ENCODE measurements at places on chromosomes 5 and 9.

DNA sequence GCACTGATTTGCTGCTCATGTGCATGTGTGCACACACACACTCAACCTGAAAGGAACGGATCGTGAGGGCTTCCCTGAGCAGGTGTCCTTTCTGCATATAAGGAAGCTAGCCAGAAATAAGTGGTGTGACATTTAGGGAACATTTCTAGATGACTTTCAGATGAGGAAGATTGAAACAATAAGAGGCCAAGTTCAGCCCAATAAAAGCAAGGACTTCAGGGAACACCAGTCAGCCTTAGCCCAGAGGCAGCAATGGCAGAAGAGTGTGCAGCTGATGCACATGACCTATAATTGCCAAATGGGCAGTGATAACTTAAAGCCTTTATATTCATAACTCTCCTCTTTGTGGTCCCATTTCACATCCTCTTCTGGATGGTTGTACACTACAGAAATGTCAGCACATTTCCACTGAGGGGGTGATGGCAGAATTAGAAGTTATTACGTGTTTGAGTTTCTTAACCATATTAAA is 255.5 kb downstream of the TRIM32 start:
- DNase-seq = no peak

DNA sequence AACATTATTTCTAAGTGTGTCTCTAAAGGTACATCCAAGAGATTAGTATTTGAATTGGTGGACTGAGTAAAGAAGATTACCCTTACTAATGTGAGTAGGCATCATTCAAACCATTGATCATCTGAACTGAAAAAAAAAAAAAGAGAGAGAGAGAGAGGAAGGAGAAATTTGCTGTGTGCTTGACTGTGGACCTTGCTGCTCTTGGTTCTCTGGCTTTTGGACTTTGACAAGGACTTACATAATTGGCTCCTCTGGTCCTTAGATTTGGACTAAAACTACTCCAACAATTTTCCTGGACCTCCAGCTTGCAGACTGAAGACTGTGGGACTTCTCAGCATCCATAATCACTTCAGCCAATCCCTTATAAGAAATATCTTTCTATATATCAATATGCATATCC is 1091.9 kb upstream of the EDIL3 start:
- no peak for DNase-seq

DNA sequence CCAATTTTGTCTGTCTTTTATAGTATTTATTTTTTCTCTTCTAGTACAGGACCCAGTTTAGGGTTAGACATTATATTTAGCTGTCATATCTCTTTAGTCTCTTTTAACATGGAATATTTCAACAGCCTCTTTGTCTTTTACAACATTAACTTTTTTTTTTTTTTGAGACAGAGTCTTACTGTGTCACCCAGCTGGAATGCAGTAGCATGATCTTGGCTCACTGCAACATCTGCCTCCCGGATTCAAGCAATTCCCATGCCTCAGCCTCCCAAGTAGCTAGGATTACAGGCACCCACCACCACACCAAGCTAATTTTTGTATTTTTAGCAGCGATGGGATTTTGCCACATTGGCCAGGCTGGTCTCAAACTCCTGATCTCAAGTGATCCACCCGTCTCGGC is 90.1 kb downstream of the ADAMTS6 start:
- no peak for DNase-seq

DNA sequence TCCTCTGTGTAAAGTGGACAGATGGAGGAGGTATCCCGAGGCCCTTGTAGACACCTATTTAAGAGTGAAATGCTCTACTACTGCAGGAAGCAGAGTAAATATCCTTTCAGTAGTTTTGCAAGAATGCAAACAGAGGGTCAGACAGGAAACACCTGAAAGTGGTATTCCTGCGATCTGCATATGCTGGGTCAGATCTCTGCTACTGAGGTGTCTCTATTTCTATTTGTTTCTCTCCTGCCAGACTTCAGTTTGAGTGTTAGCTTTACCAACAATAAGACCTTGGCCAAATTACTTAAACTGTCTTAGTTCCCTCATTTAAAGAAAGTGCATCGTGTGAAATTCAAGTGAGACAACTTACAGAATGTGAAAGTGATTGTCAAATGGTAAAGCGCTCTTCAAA is 47.6 kb downstream of the JAKMIP2 start:
- no peak for DNase-seq

- no peak for DNase-seq
Measured at GRCh38 chr5:902129-902916, 9.6 kb downstream of the TRIP13 start.

DNA sequence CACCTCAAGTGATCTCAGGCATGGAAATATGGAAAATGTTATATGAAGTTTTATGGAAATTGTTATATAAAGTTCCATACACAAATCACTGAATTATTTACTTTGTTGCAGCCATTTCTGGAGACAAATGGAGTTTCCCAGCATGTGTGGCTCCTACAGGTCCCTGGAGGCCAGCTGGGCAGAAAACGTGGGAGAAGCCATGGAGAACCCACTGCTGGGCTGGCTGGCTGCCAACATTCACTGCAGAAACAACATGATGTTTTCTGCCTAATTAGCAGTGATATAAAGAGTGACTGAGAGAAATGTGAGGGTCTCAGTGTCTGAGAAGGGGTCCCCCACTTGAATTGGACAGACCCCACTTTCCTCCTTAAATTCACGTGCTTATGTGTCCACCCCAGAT is 208.8 kb upstream of the IRX2 start:
- no peak for DNase-seq

Data from astrocyte of the cerebellum (primary cell).